ENCODE measurements at places on chromosomes 7 and 10.

DNA sequence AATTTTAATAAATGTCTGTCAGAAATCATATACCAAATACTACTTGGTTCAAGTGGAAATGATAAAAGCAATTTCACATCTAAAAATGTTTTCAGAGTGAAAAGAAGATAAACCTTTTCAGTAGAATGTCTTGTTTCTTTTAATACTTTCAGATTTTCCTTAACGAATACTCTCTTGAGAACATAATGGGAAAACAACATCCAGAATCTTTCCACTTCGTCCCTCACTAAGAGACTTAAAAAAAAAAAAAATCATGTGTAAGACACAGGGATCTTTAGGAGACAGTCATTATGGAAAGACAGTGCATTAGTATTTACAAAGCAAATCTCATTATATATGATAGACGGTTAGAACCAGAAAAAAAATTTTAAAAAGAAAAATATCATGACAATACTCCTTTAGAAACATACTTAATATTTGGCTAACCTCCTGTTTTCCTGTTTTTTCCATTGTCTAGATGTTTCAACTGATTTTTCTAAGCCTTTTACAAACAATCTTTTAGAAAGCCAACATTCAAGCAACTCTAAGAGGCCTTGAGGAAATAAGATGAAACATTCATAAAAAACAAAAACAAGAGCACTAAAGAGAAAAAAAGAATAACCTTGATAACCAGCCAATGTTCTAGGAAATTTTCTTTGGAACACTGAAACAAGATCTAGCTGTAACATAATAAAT, 339.9 kb upstream of the LRRN3 start:
- DNase-seq: no peak

DNA sequence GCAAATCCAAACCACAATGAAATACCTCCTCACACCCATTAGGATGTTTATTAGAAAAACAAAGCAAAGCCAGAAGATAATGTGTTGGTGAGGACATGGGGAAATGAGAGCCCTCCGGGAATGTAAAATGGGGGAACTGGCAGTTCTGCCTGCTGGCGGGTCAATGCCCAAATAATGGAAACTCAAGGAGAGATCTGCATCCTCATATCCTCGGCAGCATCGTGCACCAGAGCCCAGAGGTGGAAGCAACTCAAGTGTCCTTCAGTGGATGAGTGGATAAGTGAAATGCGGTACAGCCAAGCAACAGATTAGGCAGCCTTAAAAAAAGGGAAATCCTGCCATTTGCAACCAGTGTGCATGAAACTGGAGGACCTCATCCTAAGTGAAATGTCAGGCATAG, 325.2 kb downstream of the WDR37 start:
- DNase-seq: no peak

GRCh38 chr7:77457779-77458178, 41.6 kb upstream of the GSAP start:
- no peak for DNase-seq

- DNase-seq: peak; percentile 57
Observed at GRCh38 chr7:151484971-151485707, 34.6 kb downstream of the RHEB start.

DNA sequence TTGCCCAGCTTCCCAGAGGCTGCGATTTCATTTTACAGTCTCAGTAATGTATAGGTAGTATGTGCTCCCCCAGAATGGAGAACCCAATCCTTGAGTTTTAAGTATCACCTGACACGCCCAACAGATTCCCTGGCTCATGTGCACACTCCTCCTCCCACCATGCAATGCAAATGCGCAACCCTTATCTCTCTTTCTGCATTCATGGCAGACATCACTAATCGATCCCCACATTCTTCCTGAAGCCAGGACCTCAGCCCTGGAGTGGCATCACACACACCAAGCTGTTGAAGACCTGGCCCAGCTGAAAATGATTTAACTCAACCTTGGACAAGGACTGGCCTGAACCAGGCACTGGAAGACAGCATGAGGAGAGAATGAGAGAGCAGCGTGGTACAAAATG, 68.4 kb downstream of the ZRANB1 start:
- no peak for DNase-seq

DNA sequence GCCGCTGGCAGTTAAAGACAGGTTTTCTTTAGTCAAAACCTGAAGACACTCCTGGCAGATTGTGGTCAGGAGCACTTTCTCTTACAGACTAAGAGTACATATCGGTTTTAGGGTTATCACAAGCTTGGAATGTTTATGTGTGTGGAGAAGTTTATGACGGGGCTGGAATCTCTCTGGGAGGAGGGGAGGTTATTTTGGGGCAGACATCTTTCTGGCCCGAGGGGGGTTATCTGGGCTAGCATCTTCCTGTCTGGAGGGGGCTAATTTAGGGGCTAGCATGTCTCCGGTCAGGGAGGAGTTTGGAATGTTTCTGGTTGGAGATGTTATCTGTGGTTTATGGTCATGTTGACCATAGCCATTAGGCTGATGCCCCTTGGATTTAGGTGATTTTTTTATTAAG, 141.2 kb upstream of the KIF5B start:
- DNase-seq: no peak

GRCh38 chr7:145398758-145399157, 562.9 kb upstream of the TPK1 start:
- no peak for DNase-seq

DNA sequence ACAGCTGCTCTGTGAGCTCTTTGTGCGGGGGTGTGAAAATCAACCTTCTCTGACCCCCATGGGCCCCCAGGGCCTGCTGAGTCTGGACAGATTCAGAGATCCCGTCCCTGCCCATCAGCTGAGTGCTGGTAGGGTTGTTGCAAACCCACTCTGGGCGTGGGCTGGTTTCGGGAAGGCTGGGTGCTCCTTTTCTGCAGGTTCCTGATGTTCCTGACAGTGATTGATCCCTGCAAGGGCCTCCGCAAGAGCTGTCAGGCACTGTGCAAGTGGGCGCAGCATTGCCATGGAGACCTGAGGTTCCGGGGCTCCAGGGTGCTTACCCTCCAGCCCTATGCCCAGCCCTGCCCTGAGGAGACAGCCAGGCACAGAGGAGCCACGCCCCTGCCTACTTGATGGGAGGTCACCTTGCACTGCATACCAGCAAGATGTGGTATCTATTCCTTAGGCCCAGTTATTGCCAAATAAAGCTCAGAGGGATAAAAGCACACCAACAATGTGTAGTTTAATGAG, 44.3 kb upstream of the INPP5A start:
- no peak for DNase-seq

- peak; percentile 47 for DNase-seq
Observed at GRCh38 chr7:64618785-64619456, 47.0 kb upstream of the ZNF107 start.

Data from suppressor macrophage (primary cell).